ENCODE measurements at places on chromosomes 1 and 21.

- peak; percentile 37 for DNase-seq
Observed at GRCh38 chr1:235923466-235924021, 56.8 kb upstream of the LYST start.

GRCh38 chr1:231872461-231872910 lies 245.9 kb downstream of the DISC1 start:
- no peak for DNase-seq

- peak; percentile 35 for DNase-seq
Observed at GRCh38 chr1:45840704-45841103, 37.3 kb downstream of the MAST2 start.

DNA sequence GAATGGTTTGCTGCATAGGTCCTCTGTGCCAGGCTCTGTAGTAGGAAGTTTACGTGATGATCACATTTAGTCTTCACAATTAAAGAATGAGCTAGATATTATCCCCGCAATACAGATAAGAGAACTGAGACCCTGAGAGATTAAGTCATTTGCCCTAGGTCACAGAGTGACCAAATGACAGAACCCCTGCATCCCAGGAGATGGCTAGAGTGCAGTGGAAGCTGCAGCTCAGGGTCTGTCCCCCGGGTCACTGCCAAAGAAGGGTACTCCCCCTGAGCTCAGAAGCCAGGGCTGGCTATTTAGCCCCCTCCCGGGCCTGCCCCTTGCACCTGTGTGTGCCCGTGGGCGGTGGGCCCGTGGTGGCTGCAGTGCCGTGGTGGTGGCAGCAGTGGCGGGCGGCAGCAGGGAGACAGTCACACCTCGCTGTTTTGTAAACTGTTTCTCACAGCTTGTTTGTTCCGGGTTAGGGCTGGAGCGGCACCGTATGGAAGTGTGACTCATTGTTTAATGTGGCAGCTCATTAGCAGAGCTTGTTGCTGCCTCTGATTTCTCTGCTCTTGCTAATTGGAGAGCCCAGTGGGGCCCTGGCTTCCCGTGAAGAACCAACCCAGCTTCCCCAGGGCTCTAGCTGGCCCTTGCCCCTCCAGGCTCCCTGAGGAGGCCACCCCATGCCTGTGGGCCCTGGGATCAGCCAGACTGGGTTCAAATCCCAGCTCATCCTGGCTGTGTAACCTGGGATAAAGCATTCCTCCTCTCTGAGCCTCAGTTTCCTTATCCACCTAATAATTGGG lies 19.3 kb upstream of the FOXO6 start:
- DNase-seq: peak; percentile 96

GRCh38 chr1:168428063-168428731 lies 115.6 kb downstream of the XCL2 start:
- no peak for DNase-seq

GRCh38 chr1:94827434-94827833 lies 7.3 kb downstream of the SLC44A3 start:
- DNase-seq: peak; percentile 66

- DNase-seq: no peak
Observed at GRCh38 chr1:179058487-179059483, 23.1 kb upstream of the TOR3A start.

Data from NCI-H2029 treated with DMSO at 0.1 percent for 48 hours (cell line).